GM03348 (cell line): ENCODE measurements at places on chromosomes 2 and 18.

DNA sequence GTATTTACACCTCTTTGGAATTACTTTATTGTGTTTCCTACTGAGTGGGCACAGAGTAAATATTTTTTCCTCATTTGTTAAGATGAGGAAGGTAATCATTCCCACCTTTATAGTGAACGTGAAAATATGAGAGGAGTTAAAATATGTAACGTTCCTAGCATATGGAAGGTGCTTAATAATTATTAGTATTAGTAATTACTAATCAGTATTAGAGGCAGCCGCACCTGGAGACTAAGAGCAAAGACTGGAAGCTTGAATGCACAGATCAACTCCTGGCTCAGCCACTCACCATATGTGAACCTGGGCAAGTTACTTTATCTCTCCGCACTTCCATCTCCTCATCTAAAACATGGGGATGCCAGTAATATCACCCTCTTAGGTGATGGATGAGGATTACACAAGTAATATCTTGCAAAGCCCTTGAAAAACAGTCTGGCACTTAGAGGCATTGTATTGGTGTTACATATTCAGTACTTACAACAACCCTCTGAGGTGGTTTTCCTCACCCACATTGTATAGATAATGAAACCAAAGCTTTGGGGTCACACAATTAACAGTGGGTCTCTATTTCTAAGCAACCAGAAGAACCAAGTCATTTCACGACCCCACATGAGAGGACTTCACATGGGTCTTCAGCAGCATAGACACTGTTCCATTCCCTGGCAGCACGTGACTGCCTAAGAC lies 100.3 kb upstream of the KCTD1 start:
- no peak for DNase-seq

- no peak for DNase-seq
These were observed 540.0 kb upstream of the SLC39A10 start for GRCh38 chr2:195117011-195117410.

DNA sequence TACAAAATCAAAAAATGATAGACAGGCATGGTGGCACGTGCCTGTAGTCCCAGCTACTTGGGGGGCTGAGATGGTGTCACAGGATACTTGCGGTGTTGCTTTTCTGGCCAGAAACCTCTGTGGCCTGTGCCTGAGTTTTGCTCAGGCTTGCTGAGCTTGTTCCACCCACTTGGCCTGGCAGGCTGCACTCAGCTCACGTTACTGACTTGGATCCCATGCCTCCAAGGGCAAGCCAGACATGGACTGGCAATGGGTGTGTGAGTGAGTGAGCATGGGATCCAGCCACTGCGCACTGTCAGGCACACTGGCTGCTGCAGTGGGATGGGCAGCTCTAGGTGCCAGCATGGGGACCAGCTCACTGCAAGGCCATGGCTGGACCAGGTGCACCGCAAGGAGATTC lies 67.9 kb downstream of the NCAPH start:
- DNase-seq, result no peak

- no peak for DNase-seq
These were observed 100.3 kb downstream of the GREB1L start for GRCh38 chr18:21342372-21342771.

DNA sequence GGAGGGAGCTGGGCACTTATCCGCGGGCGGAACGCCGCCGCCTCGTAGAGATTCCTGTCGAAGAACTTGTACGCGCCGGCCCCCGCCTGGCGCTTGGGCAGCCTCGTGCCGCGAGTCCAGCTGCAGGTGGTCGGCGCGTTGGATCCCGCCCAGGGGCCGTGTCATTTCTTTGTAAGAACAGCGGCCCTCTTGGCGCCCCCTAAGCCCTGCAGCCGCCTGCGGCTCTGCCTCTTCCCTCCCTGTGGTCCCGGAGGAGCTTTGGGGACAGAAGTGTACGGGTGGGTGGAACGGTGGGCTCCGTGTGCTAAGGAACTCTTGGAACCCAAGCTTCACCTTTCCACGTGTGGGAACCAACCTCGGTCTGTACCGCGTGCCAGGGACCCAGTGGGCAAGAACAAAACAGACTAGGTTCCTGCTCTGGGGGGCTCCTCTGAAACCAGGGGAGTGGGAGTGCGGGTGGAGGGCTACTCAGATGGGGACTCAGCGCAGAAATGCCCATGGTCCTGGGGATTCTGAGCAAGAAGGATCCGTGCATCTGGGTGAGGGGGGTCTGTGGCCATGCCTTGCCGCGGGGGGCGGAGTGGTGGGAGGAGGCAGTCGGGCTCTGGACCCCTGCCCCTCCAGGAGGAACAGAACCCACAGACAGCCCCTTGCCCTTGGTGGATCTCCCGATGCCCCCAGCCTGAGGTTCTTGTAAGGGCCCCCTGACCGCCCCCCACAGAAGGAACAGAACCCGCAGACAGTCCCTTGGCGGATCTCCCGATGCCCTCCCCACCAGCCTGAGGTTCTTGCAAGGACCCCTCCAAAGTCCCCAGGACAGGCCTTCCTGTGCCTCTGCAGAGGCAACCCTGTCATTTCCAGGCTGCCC lies 1.5 kb downstream of the GPC1 start:
- no peak for DNase-seq

GRCh38 chr2:223594259-223594658 lies 7.9 kb downstream of the SCG2 start:
- DNase-seq, result no peak

GRCh38 chr2:134134313-134134706 lies 119.6 kb upstream of the MGAT5 start:
- no peak for DNase-seq

- DNase-seq, result no peak
These were observed 431.8 kb upstream of the MYT1L start for GRCh38 chr2:2762913-2763312.

GRCh38 chr2:117859924-117860647 lies 45.6 kb downstream of the DDX18 start:
- DNase-seq, result no peak

DNA sequence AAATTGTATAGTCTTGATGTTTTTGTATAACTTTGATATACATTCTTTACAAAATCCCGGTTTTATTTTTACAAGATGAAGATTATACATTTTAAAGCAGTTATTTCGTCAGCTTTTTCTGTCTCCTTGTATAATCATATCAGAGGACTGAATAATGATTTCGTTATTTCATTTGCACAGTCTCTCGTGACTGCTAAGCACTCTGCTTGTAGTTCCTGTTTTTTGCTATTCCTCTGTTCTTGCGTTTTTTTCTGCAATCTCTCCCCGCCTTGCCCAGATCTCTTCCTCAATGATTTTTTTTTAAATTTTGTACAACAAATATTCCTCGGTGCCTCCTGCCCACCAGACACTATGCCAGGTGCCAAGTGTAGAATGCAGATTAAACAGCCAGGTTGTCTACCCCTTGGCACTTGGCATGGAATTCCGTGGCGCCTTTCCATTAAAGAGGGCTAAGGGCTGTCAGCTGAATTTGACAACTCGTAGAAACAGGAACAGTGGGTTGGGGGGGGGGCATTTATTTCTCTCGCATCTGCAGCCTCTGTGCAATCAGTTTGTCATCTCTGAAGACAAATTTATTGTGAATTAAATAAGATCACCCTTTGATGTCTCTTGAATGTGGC lies 69.6 kb downstream of the KLHL29 start:
- DNase-seq, result no peak

DNA sequence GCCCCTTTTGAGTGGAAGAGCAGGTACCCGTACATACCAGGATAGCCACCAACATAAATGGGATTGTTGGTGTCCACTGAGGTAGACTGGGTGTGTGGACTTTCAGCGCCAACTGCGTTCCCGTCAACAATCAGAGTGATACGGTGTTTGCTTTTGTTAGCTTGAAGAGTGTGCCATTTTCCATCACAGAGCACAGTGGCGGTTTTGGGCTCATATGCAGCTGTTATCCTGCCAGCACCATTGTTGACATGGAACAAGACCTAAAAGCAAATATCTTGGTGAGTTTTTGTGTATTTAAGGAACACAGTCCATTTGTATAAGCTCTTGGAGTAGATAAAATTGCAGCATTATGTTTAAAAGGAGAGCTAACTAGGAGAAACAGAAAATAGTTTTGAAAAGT lies 174.5 kb downstream of the LAMA1 start:
- DNase-seq, result no peak

- no peak for DNase-seq
These were observed 28.4 kb upstream of the MALL start for GRCh38 chr2:110143982-110144381.

- DNase-seq, result no peak
These were observed 142.5 kb downstream of the SPHKAP start for GRCh38 chr2:228038967-228039366.

- DNase-seq, result no peak
These were observed 163.5 kb downstream of the RNF152 start for GRCh38 chr18:61729322-61729721.

- DNase-seq, result no peak
These were observed 1485.7 kb upstream of the PIK3C3 start for GRCh38 chr18:40469316-40469715.

DNA sequence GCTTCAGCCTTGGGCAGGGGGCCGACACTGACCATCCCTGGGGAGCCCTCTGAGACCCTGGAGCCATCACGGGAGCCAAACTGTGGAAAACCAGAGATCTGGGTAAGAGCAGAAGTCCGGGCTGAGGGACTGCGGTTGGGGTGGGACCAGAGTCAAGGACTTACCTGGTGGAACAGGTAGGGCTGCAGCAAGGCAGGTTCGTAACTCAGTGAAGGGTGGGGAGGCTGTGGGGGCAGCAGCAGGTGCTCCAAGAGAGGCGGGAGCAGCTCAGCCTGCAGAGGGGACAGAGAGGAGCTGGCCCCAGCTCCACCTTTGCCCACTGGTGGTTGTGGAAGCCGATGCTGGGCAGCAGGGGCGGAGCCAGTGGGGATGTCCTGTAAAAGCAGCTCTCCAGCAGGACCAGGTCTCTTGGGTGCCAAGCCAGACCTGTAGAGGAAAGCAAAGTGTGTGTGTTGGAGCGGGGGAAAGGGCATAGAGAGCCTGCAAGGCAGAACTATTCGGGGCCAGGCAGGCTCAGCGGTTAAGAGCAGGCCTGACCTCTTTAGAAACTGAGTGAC lies 6.7 kb downstream of the PTPRN start:
- no peak for DNase-seq

- no peak for DNase-seq
These were observed 119.7 kb upstream of the CRIM1 start for GRCh38 chr2:36235882-36236281.

DNA sequence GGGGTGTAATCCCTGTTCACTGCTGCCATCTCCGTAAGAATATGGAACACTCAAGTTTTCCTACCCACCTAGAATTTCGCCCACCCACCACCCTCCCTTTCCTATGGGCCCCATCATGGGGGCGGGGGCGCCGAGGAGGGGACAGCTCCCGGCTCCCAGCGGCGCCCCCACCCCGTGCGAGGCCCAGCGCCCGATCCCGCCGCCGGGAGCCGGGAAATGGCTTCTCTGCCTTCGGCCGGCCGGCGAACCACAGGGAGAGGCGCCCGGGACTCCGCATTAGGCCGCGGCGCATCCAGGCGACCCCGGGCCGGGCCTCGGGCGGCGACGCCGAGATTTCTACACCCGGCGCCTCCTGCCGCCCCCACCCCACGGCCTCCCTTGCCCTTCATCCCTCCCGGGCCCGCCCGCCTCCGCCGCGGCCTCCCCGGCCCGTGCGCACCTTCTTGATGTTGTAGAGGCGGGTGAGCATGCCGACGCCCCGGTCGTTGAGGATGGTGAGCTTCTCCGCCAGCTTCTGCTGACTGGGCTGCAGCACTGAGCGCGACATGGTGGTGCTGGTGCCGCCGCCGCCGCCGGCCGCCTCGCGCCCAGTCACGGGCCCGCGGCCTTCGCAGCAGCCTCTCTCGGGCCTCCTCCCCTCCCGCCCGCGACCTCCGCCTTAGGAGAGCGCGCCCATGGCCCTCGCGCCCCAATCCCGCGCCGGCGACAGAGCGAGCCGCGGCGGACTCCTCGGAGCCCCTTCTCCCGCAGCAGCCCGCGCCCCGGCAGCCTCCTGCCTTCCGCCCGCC lies 510 bp downstream of the NCKAP1 start:
- peak; percentile 47 for DNase-seq

DNA sequence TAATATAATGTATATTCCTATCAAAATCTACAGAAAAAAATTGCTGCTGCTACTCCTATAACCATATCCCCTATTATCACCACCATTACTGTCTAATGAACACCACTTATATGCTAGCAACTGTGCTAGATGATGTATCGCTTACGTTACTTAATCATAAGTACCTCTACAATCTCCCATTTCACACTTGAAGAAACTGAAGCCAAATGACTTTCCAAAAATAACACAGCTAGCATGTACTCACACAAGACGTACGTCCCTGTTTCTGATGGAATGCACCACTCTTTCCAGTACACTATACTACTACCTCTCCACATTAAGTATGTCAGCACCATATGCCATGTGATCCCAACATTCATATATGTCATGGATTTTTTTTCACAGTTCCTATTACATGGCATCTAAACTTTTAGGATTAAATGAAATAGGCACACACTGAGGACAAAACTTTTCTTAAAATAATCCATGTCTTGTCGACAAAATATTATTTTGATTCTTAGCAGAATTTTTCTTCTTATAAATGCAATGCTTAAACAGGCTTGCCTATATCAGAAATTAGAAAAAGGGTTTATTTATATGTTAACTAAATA lies 112.8 kb downstream of the NBAS start:
- no peak for DNase-seq

GRCh38 chr2:196742685-196743084 lies 56.8 kb downstream of the GTF3C3 start:
- DNase-seq, result no peak

GRCh38 chr18:5238371-5238976 lies 41.4 kb upstream of the AKAIN1 start:
- DNase-seq, result peak; percentile 65

- DNase-seq, result no peak
These were observed 109.1 kb downstream of the CABLES1 start for GRCh38 chr18:23244401-23244800.

GRCh38 chr18:36649205-36649604 lies 179.6 kb downstream of the TPGS2 start:
- DNase-seq, result no peak

DNA sequence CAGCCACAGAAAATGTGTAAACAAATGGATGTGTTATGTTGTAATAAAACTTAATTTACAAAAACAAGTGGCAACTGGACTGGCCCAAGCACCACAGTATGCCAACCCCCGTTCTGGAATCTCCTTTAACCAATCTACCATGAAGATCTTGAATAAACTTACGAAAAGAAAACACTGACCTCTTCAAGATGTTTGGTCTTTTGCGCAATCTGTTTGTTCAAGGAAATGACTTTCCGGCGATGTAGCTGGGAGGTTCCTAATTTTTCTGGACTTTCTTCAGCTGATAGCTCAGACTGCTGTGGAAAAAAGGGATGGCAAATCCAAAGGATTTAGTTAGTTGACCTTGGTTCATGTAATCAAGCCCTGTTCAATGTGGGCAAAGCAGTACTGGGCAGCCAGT lies 55.7 kb downstream of the CCDC93 start:
- no peak for DNase-seq

GRCh38 chr2:74887960-74888700 lies 54.2 kb downstream of the HK2 start:
- peak; percentile 43 for DNase-seq

DNA sequence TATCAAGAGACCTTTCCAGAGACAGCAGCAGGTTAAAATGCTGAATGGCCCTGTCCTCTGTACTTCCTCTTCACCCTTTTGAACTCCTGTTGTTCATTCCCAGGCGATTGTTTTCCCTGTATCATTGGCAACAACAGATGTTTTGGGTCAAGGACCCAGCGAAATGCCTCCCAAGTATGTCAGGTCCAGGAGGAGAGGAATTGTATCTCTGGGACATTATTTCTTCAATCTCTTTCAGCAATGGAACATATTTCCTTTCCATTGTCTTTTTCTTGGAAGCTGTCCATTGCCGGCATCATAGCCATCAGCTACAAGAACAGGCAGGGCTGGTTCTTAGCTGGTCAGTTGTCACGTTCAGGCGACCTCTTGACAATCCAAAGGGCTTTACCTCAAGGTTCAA lies 76.2 kb downstream of the NRP2 start:
- no peak for DNase-seq

GRCh38 chr2:173307293-173307692 lies 47.4 kb upstream of the CDCA7 start:
- no peak for DNase-seq
